Fibroblast of the aortic adventitia (primary cell): ENCODE measurements at places on chromosomes 2 and 18. TPM values are rescaled to one million over a fixed set of nuclear protein-coding genes. Genes with fewer than 3 reads are reported as not detected.

Gene TPGS2
- total RNA-seq, result 62.8 and 115 TPM in 2 replicates

Gene MYL12A
- total RNA-seq, result 251 and 733 TPM in 2 replicates

Gene SOX11
- total RNA-seq, result 0.54 TPM in 1 of 2 replicates, not detected in the other

Gene TMSB10
- 3,849 and 4,291 TPM in 2 replicates for total RNA-seq

Gene SH3BP4
- 32.2 and 49.7 TPM in 2 replicates for total RNA-seq
